ENCODE measurements at places on chromosomes 6 and 20.
A peak's percentile ranks its signal among the peaks of the same experiment; 100 is the strongest.

GRCh38 chr6:117483645-117484016 is 1.2 kb downstream of the DCBLD1 start:
- DNase-seq = no peak

GRCh38 chr6:68834551-68834950 is 199.5 kb downstream of the ADGRB3 start:
- no peak for DNase-seq

DNA sequence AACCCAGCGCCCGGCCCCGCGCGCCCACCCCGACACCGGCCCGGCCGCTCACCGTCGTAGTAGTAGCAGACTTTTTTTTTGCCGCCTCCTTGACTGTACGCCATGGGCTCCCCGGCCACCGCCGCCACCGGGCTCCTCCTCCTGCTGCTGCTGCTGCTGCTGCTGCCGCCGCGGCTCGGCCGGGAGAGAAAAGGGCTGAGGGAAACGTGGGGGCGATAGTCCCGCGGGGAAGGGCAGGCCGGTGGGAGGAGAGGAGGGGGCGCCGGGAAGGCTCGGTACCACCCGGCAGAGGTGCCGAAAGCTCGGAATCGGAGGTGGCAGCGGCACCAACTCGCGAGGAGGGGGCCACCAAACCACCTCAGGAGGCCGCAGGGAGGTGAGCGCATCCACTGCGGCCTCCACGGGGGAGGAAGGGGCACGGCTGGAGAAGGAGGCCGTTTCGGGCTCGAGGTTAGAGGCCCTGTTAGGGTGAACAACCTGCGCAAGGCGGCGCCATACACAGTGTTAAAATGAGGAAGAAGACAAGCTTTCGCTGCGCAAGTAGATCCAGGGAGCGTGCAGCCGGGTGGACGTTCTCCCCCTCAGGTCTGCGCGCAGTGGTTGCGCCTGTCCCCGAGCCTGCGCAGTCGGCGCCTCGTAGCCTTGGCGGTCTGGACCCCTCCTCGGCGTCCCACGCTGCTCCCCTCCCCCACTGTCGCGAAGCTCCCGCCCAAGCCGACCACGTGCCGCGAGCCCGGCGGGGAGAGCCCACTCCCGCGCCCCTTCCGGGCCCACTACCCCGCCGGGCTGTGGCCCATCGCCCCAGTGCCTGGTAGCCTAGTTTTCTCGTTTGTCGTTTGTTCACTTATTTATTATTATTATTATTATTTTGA is at the start of gene HDAC2:
Gene HDAC2, minus strand, starts transcription at position 344 of the 872 bp plus-strand sequence. Its CDS starts 240 bp downstream, at position 104.
- DNase-seq = peak; percentile 49

GRCh38 chr6:152295346-152295745 is 341.8 kb downstream of the SYNE1 start:
- DNase-seq = no peak

DNA sequence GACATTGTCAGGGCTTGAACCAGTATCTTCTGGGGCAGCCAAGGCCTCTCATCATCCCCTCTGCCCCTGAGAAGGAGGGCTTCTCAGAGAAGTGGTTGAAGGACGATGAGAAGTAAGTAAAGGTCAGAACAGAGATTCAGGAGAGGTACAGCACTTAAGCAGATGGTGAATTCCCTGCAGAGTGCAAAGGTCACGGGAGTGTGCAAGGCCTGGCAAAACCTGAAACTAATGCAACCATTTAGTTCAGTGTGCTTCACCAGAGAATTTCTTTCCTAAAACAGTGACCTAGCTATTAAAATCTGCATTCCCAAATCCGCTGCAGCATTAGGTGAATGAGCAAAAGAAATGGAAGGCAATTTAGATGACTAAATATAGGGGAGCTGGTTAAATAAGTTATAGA is 58.4 kb downstream of the TRERF1 start:
- no peak for DNase-seq

- DNase-seq = no peak
Observed at GRCh38 chr6:131377112-131377705, 195.8 kb upstream of the ARG1 start.

DNA sequence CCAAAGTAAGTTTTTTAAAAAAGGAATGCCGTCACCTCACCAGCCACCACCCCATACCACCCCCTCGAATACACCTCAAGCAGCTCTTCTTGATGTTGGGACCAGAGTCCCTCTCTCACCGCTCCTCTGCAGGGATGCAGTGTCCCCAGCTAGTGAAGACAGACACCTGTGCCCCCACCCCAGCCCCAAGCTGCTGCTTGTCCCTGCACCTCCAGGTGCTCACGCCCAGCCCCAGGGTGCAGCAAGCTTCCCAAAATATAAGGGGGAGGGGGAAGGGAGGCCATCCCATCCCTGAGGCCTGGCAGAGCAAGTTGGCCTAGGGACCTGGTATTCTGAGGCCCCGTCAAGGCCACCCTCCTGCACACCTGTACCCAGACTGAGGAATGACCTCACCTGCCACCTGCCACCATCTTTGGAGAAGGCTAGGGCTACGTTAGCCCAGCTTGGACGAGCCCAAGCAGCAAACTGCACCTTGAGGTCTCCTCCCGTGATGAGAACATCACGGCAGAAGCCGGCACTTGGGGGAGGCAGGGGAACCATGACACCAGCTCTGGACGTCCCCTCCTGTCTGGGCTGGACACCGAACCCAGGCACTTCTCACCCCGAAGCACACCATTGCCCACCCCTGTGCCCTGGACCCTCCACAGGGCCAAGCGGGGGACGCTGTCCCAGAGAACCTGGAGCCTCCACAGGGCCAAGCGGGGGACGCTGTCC is 25.9 kb downstream of the YTHDF1 start:
- no peak for DNase-seq

GRCh38 chr6:45619211-45619760 is 241.6 kb upstream of the SUPT3H start:
- no peak for DNase-seq

DNA sequence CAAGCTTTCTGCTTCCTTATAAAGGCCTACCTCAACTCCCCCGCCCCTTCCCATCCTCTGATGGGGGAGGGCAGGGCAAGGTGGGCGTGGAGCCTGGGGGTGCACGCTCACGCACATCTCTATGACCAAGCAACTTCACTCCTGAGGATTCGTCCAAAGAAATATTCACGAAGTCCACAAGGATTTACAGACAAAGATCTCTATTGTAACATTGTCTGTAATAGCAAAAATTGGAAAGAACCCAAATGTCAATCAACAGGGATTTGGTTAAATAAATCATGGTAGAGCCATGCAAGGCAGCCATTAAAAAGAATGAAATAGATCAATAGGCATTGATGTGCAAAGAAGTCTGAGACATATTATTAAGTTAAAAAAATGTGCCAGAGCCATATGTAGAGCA is 130.4 kb upstream of the AFDN start:
- no peak for DNase-seq

- peak; percentile 62 for DNase-seq
Observed at GRCh38 chr6:32933661-32934085, 7.2 kb downstream of the HLA-DMB start.

DNA sequence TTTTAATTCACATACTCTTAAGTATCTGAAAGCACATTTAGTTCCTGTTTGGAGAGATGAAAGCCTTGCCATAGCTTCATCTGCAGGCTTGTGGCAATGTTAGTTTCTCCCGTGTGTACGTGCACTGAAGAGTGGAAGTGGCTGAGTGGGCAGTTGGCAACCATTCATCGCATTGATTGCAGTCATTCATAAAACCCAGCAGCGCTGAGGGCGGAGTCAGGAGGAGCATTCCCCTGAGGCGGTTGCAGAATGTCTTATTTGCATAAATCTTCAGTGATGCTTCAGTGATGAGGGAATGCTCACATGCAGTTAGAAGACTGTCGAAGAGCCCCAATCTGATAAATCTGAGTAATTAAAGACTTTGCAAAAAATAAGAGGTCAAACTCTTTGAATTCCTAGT is 79.1 kb downstream of the RIMS1 start:
- DNase-seq = no peak

- DNase-seq = no peak
Observed at GRCh38 chr20:58222446-58222845, 6.0 kb downstream of the ANKRD60 start.

GRCh38 chr20:3367089-3367488 is 40.4 kb downstream of the DNAAF9 start:
- DNase-seq = no peak

DNA sequence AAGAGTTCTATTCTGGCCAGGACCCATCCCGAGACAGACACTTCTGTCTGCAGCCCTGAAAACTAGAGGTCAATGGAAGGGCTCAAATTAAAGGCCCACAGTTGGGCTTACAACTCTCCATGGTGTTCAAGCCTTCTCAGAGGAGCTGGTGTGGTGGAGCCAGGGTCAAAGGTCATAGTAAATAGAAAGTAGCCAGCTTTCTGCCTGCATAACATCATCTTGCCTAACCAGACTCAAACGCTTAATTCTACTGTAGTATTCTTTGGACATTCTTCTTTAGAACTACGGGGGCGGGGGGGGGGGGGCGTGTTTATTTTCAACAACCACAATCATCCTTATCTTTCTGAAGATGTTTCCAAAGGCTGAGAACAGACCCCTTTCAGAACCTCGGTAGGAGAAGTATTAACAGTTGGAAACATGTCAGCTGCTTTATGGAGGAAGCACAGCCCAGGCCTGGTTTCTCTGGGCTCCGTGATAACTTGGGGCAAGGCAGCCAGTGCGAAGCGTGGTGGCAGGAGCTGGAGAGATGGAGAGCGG is 1.5 kb upstream of the RREB1 start:
- DNase-seq = no peak

GRCh38 chr6:44471271-44471981 is 83.9 kb downstream of the CDC5L start:
- no peak for DNase-seq

DNA sequence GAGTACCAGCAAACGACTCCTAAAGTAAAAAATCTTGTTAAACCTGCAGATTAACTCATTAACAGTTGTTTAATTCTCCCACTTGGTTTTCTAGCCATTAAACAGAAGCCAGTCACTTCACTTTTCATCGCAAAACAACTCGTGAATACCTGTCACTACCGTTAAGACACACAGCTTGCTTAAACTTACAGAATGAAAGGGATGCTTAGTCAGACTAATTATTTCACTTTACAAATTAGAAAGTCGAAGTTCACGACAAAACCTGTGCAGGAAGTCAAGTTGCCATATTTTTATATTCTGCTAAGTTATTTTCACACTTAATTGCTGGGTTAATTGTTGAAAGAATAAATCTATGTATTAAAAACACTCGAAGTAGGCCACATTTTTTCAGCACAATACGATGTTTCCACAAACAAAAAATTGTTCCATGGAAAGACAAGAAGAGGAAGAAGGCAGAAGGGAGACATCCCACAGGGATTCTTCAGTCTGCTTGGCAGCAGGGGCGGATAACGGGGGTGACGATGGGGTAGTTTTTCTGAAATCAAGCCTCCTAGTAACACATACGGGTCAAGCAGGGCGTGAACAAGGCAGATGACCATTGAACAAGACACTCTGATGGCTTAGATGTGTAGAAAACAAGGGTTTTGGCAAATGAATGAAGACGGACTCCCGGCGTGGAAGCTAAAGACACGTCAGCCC is 933 bp downstream of the SSR1 start:
- DNase-seq = peak; percentile 15

DNA sequence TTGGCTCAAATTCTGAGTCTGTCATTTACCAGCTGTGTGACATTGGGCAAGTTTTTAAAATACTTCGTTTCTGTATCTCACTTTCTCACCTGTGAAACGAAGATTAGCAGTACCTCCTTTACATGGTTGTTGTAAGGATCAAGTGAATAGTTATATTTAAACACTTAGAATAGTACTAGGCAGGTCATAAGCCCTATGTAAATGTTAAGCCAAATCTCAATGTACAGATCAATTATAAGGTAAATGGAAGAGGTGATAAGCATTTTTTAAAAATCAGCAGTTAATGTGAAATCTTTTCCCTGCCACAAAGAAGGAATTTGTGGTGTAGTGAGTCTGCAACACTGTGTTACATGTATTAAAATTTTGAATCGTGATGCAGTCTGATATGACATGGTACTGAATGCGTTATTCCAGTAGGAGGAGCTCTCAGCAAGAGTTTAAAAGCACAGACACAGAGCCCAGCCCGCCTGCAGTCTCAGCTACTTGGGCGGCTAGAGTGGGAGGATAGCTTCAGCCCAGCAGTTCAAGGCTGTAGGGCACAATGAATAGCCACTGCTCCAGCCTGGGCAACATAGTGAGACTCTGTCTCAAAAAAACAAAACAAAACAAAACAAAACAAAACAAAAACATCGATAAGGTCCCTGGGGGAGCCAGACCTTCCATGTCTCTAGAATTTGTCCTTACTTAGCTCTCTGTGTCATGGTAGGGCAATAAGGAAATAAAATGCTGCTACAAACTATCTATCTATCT is 46.0 kb downstream of the GTF2H5 start:
- peak; percentile 57 for DNase-seq

DNA sequence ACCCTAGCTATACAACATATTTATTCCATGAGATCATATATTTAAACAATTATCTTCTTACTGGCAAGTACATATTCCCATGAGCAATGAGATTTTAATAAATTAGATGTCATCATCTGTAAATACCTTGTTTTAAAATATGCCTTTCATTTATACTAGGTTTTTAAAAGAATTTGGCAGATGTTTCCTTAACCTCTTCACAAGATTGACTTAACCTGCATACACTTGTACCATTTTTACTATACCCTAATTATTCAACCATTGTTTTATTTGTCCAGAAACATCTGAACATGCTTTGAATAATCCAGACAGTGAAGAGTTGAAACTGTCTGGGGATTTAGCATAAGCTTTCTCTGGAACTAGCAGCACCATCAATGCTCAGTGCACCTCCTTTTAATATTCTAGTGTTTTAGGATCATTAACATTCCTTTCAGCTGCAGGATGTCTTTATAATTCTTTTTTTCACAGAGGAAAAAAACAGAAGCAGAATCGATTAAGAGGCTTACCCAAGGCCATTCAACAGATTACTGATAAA is 188.0 kb upstream of the TENT5A start:
- no peak for DNase-seq

DNA sequence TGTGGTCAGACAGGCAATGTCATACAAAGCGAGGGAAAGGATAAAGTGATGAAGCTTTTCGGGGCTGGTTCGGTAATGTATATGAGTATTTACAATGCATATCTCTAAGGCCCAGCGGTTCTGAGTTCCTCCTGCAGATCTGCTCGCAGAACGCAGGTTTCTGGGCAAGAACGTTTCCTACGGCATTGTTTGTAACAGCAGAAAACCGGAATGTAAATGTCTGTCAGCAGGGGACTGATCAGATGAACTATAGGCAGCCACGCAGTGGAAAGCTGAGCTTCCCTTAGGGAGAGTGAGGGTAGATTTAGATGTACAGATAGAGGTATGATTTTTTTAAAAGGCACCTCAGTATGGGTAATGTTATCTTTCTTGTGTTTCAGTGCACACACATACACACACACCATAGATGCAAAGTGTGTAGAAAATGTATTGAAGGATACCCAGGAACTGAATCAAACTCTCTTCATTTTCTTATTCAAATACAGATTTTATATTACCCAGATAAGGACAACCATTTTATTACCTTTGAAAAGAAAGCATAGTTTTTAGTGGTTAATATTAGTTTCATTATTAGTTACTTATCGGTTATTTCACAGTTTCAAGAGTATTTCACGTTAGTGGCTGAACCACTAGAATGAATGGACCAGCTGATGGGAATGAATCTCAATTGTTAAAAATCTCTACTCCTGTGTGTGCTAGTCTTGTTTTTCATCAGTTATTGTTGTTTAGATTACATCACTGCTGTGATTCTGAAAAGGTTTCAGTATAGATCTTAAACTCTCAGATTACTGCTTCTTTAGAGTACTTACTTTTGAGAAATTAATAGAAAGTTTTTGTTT is 56.2 kb downstream of the SNX9 start:
- DNase-seq = no peak

Data from smooth muscle cell of the brain vasculature (primary cell).